Stimulated activated CD4-positive, alpha-beta T cell treated with anti-CD3 and anti-CD28 coated beads, Interleukin-15, amount 100 ng/mL, for 1 hour (primary cell): ENCODE measurements at places on chromosomes 4 and X.

DNA sequence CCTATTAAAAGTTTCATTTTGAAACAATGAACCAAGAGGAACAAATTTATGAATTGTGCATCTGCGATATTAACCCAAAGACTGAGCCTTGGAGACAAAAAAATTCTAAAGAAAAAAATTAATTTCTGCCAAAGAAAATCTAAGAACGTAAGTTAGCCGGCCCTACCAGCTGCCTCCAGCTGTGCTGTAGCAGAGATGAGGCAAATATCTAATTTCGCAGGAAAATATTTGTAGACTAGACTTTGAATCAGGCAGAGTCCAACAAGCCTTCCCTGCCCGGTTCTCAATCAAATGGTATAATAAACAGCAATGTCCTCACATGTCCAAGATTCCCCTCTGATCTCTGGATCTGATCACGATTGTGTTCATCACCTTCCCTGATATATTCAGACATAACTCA, 21.2 kb upstream of the SMIM20 start:
- DNase-seq: no peak

DNA sequence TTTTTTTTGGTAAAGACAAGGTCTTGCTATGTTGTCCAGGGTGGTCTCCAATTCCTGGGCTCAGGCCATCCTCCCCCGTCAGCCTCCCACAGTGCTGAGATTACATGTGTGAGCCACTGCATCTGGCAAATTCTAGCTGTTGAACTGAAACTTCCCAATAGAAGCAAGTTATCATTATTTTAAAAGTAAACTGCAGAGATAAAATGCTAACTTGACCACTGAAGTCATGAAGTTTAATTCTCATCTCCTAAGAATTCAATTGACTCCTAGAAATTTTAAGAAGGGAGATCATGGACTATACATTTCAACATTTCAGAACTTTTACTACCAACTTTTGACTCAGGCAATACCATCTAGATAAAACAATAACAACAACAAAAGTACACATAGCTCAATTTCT, 11.7 kb upstream of the EXOSC9 start:
- no peak for DNase-seq

DNA sequence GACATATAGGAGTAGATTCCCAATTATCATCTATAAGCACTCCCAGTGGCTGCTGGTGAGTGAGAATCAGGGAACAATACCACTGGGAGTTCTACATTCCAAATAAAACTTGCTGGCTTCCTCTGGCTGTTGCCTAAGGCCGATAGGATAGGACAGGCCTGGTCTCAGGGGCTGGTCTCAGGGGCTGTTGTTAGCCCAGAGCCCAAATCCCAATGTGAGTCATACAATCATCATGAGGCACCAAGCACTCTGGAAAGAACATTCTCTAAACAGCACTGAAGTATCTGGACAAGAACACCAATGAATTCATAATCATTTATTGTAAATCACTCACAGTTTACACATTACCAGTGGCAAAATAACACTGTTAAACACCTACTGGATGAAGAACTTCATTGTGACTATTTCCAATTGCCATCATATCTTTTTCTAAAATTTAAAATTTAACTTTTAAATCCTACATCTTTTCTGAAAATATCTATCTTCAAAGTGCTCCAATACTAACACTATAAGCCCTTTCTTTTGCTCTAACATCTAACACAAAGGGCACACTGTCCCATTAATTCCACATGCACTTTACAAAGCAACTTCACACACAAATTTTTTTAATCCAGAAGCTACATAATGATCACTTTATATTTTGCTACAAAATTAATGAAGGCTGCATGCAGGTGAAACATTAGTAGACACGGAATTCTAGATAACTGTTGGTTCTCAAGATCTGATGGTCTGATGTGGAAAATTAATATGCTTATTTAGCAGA, 67.6 kb upstream of the TMEM150C start:
- no peak for DNase-seq

GRCh38 chrX:8305350-8305749, 134.3 kb upstream of the VCX2 start:
- no peak for DNase-seq

GRCh38 chr4:90081432-90082144, 45.6 kb upstream of the CCSER1 start:
- DNase-seq: no peak

- DNase-seq: no peak
These were observed 1023.1 kb downstream of the SH3BGRL start for GRCh38 chrX:82224961-82225360.
